Kidney tubule cell (primary cell): ENCODE measurements at places on chromosomes 6 and 20.

GRCh38 chr6:119463081-119463626 is 113.6 kb upstream of the MAN1A1 start:
- no peak for DNase-seq

GRCh38 chr6:47079638-47080037 is 37.5 kb upstream of the ADGRF1 start:
- peak; percentile 14 for DNase-seq

DNA sequence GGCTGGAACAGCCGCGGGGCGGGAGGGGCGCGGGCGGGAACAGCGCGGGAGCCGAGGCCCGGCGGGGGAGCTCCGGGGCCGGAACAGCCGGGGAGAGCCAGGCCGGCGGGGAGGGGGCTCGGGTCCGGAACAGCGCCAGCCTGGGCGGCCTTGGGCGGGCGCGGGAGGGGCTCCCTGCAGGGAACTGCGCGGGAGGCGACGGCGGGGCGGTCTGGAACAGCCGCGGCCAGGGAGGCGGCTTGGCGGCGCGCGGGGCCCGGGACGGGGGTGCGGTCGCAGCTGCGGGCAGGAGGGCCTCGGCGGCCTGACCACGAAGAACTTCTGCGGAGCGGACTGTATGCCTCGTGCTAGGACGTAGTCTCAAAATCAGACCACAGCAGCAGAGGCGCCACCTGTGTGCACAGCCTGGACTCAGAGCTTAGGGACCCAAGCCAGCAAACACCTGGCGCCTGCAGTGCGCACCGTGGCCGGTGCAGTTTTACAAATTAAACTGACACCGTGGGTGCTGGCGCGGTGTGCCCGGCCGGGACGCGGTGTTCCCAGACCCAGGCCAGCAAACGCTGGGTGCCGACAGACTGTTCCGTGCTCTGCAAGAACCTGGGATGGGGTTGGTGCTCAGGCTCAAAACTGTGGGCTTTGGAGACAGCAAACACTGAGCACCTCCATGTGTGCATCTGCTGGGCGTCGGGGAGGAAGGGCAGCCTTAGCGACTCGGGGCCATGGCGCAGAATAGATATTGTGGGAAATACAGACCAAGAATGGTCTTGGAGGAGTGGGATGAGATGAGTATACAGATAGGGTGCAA is 572 bp downstream of the ZNF341 start:
- no peak for DNase-seq

- no peak for DNase-seq
Observed at GRCh38 chr6:49517919-49518318, 18.2 kb downstream of the GLYATL3 start.

DNA sequence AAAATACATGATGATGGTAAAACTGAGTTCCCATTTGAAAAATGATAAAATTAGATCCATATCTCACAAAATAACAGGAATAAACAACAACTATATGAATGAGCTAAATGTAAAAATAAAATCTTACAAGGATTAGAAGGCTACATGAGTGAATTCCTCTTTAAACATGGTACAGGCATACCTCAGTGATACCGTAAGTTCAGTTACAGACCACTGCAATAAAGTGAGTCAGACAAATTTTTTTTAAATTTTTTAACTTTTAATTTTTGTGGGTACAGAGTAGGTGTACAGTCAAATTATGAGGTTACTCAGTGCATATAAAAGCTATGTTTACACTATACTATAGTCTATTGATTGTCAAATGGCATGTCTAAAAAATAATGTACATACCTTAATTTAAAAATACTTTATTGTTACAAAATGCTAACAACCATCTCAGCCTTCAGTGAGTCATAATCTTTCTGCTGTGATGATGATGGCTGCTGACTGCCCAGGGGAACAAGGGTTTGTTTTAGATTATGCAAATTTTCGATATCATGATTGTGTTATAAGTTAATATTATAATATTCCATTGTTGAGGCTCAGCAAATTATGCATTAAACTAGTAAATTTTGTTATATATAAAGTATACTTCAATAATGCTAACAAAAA is 222.8 kb upstream of the RUNX2 start:
- DNase-seq: no peak

- DNase-seq: no peak
Observed at GRCh38 chr20:50043573-50044352, 61.0 kb downstream of the SNAI1 start.

DNA sequence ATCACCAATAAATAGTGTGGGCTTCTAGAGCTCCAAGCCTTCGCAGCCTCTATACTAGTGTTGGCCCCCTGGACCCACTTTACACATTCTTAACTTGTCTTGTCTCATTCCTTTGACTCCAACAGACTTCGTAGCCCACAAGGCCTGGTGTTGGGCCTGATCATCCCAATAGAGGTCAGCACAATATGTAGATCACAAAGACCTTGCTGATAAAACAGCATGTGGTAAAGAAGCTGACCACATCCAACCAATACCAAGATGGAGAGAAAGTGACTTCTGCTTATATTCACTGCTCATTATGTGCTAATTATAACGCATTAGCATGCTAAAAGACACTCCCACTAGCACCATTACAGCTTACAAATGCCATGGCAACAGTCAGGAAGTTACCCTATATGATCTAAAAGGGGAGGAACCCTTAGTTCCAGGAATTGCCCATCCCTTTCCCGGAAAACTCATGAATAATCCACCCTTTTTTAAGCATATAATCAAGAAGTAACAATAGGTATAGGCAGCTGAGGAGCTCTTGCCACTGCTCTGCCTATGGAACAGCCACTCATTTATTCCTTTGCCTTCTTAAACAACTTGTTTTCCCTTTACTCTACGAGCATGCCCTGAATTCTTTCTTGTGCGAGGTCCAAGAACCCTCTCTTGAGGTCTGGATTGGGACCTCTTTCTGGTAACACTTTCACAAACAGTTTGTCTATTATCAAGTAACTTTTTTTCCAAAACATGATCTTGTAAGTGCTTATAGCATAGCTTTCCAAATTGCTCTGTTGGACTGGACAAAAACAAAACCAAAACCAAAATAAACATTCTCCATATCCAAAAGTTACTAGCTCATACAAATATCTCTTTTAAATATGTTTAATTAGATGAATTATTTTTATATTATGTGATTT is 54.6 kb upstream of the ECHDC1 start:
- DNase-seq: no peak

GRCh38 chr6:105794239-105794638 is 291.9 kb upstream of the PRDM1 start:
- DNase-seq: no peak

DNA sequence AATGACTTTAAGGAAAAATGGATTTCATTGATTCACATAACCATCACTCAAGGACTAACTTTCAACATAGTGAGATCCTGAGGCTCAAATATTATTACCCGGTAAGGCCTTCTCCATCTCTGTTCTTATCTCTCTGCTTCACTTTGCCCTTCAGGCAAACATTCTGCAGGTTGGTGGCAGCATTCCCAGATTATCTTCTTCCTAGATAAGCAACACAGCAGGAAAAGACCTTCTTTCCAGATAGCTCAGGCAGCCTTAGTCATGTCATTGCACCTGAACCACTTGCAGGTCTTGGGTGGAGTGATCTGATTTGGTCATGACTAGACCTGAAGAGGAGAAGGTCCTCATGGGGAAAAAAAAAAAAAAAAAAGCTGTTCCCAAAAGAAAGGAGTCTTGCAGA is 5.3 kb upstream of the HIVEP2 start:
- no peak for DNase-seq

- no peak for DNase-seq
Observed at GRCh38 chr6:154622618-154623336, 110.4 kb upstream of the SCAF8 start.
